ENCODE measurements at places on chromosomes 7 and 10.

GRCh38 chr10:30059209-30060107 is at the start of gene JCAD:
JCAD (minus strand) TSS chr10:30059586; CDS start chr10:30047812, 11,774 bp downstream.
- peak; percentile 55 for DNase-seq

GRCh38 chr7:138727336-138728099 is 26.4 kb upstream of the SVOPL start:
- no peak for DNase-seq

- DNase-seq: no peak
Measured at GRCh38 chr7:107643938-107644308, 16.7 kb upstream of the SLC26A4 start.

DNA sequence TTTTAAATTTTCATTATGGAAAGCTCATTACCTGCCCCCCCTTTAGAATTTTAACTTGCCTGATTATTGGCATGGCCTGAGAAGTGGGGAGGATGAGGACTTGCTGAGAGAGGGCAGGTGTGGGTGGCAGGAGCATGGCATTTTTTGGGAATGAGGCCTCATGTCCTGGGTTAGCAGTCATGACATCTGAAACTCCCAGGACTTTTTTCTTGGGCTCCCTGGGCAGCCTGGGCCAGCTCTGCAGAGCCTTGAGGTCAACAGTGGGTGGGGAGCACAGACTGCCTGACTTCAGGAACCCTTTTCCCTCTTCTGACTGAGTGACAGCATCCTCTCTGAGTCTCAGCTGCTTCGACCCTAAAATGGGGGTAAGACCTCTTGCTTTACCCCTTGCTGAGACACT is 46.3 kb downstream of the EEPD1 start:
- no peak for DNase-seq

- no peak for DNase-seq
Measured at GRCh38 chr7:131302876-131303707, 24.6 kb upstream of the MKLN1 start.

- no peak for DNase-seq
Measured at GRCh38 chr10:73793456-73793855, 8.1 kb downstream of the ZSWIM8 start.

DNA sequence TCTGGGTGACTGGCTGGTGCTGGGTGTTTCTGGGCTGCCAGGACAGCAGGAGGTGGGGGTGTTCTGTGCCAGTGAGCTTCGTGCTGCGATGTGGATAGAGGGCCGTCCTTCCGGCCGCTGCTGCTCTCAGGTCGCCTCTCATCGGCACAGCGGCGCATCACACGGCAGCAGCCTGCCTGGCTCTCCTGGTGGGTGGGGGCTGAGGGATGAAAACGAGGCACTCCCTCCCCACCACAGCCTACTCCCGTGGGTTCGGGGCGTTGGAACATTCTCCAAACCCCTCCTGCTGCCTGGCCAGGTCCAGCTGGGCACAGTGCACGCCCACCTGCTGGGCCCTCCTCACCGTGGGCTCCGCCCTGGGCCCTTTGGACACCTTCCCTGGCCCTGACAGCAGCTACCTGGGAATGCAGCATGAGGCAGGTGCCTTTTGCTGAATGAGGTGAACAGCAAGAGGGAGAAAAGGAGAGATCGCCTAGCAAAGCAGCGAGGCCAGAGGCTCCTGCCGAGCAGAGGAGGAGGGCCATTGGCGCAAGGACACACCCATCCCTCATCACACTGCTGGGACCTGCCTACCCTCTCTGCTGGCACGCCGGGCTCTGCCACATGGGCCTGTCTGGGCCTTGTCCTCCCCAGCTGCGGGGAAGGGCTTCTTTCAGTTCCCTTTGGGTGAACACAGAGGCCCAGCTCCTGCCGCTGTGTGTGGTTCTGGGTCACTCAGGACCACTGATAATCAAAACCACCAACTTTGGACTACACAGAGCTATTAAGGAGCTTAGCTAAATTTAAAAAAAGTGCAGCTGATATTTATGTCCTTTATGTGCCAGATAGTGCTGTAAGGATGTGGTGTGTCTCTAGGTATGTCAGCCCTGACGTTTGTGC is 33.4 kb downstream of the INPP5A start:
- DNase-seq: no peak

- no peak for DNase-seq
Measured at GRCh38 chr10:102619281-102619981, 24.8 kb upstream of the TRIM8 start.

GRCh38 chr7:11716185-11716584 is 115.8 kb downstream of the THSD7A start:
- DNase-seq: no peak

- DNase-seq: no peak
Measured at GRCh38 chr10:97024168-97025073, 161.3 kb downstream of the SLIT1 start.

All from activated CD4-positive, alpha-beta T cell treated with anti-CD3 and anti-CD28 coated beads for 24 hours (primary cell).